ENCODE measurements at places on chromosomes 3 and 15. TPM values are rescaled to one million over a fixed set of nuclear protein-coding genes. Genes with fewer than 3 reads are reported as not detected.

Gene ITIH3
- 0.84 TPM for total RNA-seq

Gene GNAT1
- not detected for total RNA-seq

Gene RTP4
- 0.27 TPM for total RNA-seq

Gene ARL14
- not detected for total RNA-seq

Gene C3orf85
- not detected for total RNA-seq

Gene RPL39L
- total RNA-seq: 15.7 TPM

Gene PRTG
- total RNA-seq: 5.7 TPM

Gene TRANK1
- total RNA-seq: 5.0 TPM

Gene TNFAIP8L3
- 2.1 TPM for total RNA-seq

Gene CYP8B1
- total RNA-seq: not detected

Gene LRRK1
- total RNA-seq: 4.5 TPM

Gene ASB14
- total RNA-seq: 0.18 TPM

Gene NOP10
- 149 TPM for total RNA-seq

Gene CDHR4
- total RNA-seq: not detected

Gene DYNC1LI1
- 26.6 TPM for total RNA-seq

Gene STRA6
- 0.40 TPM for total RNA-seq

Data from muscle of leg (tissue), 16 donors.